Vagina (tissue), 2 donors: ENCODE measurements at places on chromosomes 5 and 9.

DNA sequence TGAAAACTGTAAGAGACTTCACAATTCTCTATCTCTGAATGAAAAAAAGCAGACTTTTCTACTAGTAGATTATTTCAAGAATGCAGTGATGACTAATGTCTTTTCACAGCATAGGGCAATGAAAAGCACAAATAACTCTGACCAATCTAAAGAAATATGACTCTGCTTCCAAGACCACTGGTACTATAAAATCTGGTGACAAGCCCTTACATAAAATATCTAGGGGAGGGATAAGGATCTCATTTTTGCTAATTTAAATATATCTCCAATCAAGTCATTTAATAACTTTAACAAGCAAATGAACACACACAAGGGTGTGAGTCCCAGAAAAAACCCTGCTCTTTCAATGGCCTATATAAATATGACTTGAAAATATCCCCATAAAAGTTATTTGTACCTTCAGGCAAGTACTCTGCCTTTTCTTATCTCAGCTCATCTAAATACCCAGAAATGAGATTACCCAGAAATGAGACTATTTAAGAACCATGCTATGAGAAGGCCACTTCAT is 105.2 kb downstream of the GNAQ start:
- no peak overlapping the region for H3K4me3 ChIP-seq
- no peaks in the 10 kb centered on the region for H3K36me3 ChIP-seq
- no peak for DNase-seq
- peaks cover 7% of the 10 kb centered on the region for H3K4me1 ChIP-seq
- no peaks in the 10 kb centered on the region for H3K27me3 ChIP-seq

DNA sequence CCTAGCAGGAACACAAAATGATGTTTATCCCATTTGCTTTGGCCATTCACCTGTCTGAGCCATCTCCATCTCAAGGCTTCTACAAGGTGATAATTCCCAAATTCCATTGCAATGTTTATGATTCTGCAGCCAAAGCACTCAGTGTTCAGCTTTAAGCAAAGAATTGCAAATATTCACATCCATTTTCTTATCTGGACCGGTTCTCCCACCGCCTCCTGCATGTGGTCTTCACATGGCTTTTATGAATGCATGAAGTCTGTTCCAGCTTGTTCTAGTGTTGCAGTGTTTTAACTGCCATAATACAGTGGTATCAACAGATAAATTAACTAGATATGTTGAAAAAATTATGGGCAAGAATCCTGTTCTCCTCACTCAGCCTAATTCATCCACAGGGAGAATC is 443.0 kb upstream of the KLF4 start:
- H3K27ac ChIP-seq: no peak overlapping the region
- H3K4me3 ChIP-seq: no peak overlapping the region
- DNase-seq: no peak
- H3K4me1 ChIP-seq: peaks cover 7% of the 10 kb centered on the region
- no peaks in the 10 kb centered on the region for H3K27me3 ChIP-seq

DNA sequence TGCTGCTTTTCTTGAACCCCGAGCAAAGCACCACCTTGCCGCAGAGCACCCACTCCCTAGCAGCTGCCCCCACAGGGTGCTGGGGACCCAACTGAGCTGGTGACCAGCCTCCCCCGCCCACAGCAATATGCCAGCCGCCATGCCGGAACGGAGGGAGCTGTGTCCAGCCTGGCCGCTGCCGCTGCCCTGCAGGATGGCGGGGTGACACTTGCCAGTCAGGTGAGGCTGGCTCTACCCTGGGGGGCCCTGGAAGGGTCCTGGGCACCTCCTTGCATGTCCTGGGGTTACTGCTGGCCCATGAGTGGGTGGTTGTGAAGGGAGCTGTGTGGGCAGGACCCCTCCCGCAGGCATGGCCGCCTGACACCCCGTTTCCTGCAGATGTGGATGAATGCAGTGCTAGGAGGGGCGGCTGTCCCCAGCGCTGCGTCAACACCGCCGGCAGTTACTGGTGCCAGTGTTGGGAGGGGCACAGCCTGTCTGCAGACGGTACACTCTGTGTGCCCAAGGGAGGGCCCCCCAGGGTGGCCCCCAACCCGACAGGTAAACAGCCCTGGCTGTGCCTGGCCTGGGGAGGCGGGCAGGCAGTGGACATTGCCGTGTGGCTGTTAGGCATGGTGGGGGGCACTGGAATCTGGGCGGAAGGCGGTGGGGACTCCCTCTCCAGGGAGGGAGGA is 7.2 kb downstream of the EGFL7 start:
- peak overlapping the region; percentile 39 for H3K4me3 ChIP-seq
- DNase-seq: no peak
- H3K27me3 ChIP-seq: peaks cover 4% of the 10 kb centered on the region

GRCh38 chr9:134530724-134531123 is 110.9 kb upstream of the COL5A1 start:
- DNase-seq: no peak
- H3K36me3 ChIP-seq: no peaks in the 10 kb centered on the region
- no peak overlapping the region for H3K4me3 ChIP-seq
- H3K4me1 ChIP-seq: peaks cover 25% of the 10 kb centered on the region
- H3K27ac ChIP-seq: peak overlapping the region; percentile 4

DNA sequence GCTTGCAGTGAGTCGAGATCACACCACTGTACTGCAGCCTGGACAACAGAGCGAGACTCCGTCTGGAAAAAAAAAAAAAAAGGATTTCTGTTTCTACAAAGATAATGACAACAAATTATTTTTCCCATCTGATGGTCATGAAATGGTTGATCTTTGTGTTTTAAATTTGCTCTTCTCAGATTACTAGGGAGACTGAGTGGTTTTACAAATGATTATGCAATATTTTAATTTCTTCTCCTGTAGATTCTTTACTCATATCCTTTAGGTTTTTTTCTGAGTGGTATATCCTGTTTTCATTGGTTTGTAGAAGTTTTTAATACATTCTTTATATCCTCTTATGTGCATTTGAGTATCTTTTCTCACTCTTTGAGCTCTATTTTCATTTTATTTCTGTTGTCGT is 20.6 kb upstream of the AUH start:
- H3K4me3 ChIP-seq: no peak overlapping the region
- no peaks in the 10 kb centered on the region for H3K36me3 ChIP-seq
- H3K27ac ChIP-seq: no peak overlapping the region
- H3K4me1 ChIP-seq: no peaks in the 10 kb centered on the region
- H3K27me3 ChIP-seq: no peaks in the 10 kb centered on the region
